ENCODE measurements at places on chromosomes 16 and 17.
A peak's percentile ranks its signal among the peaks of the same experiment; 100 is the strongest.

DNA sequence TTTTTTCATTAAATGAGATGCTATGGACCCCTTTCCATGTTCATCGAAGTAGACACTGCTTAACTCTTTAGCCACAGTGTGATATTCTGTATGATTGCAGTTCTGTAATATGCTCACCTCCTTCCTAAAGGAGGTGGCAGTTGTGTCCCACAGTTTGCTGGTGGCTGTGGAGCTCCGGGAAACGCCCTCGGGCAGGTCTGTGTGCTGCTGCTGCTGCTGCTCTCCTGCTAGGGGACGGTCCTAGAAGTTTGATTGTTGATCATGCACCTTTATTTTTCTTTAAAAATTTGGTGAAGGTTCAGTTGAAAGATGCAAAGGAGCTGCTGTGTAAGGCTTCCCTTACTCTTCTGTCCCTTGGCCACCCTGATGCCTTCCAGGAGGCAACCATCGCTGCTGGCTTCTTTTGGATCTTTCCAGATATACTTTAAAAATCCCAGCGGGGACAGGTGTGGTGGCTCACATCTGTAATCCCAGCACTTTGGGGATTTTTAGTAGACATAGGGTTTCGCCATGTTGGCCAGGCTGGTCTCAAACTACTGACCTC is 8.4 kb upstream of the CLEC18A start:
- DNase-seq = no peak

GRCh38 chr17:19495828-19496528 is 37.7 kb upstream of the SLC47A1 start:
- no peak for DNase-seq

DNA sequence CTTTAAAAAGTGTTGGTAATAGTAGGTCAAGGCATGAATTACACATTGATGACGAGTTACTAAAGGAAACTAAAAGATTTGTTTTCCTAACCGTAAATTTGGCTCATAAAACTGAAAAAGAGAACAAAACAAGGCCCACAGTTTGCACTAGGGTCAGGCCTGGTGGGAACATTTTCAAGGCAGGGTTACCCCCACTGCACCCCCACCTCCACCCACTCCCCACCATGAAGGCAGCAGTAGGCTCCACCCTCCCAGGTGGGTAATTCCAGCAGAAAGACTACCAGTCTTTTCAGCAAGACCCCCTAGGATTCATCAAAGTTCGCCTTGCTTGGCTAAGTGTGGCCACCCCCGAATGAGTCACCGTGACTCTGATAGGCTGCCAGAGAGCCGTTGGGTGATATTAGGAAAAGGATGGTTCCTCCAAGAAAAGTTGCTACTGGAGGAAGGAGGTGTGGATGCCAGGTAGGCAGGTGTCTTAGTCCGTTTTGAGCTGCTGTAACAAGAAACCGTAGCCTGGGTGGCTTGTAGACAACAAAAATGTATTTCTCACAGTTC is 8.6 kb downstream of the DNAAF1 start:
- DNase-seq = no peak

- DNase-seq = no peak
These were observed 62.5 kb downstream of the ABCA8 start for GRCh38 chr17:68892658-68893057.

GRCh38 chr16:7101054-7101453 is 231.6 kb upstream of the RBFOX1 start:
- no peak for DNase-seq

GRCh38 chr17:16989230-16989952 is 17.5 kb upstream of the TNFRSF13B start:
- no peak for DNase-seq

DNA sequence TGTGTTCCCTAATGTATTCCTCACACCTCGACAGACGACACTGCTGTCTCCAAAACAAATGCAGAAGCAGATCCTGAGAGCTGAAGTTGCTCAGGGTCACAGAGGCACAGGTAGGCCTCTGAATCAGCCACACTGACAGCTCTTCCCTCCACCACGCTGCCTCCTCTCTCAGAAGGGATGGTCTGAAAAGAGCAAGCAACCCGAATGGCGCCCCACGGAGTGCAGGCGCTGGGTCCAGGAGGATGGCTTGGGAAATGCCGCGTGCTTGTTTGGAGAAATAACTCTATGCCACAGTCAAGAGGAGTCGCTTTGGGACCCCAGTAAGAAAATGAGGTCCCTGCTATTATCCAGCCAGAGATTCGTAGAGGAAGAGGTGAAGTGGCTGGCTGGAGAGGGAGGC is 15.9 kb downstream of the CYB561 start:
- no peak for DNase-seq

- DNase-seq = no peak
These were observed 105.1 kb downstream of the CHD9 start for GRCh38 chr16:53159781-53160436.

DNA sequence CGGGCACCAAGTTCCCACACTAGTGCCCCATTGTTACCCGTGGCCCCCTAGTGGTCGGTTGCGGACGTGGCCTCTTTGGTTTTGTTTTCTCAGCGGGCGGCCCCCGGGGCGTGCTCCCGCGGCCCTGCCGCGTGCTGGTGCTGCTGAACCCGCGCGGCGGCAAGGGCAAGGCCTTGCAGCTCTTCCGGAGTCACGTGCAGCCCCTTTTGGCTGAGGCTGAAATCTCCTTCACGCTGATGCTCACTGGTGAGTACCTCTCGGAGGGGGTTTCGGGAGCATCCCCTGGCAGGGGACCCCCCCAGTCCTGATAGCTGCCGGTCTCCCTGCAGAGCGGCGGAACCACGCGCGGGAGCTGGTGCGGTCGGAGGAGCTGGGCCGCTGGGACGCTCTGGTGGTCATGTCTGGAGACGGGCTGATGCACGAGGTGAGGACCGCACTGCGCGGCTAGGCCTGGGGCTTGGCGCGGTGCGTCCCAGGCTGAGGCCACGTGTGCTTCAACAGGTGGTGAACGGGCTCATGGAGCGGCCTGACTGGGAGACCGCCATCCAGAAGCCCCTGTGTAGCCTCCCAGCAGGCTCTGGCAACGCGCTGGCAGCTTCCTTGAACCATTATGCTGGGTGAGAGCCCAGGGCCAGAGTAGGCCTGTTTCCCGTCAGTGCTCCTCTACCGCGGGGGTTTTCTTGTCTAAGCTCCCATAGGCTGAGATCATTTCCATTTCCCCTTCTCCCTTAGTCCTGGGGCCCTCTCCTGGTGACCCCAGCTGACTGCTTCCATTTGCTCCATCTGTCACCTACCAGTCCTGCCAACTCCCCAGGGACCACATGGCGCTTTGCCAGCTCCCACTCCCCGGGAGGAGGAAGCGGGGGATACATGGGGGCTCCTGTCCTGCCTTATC is 1.7 kb downstream of the SPHK1 start:
- peak; percentile 92 for DNase-seq

DNA sequence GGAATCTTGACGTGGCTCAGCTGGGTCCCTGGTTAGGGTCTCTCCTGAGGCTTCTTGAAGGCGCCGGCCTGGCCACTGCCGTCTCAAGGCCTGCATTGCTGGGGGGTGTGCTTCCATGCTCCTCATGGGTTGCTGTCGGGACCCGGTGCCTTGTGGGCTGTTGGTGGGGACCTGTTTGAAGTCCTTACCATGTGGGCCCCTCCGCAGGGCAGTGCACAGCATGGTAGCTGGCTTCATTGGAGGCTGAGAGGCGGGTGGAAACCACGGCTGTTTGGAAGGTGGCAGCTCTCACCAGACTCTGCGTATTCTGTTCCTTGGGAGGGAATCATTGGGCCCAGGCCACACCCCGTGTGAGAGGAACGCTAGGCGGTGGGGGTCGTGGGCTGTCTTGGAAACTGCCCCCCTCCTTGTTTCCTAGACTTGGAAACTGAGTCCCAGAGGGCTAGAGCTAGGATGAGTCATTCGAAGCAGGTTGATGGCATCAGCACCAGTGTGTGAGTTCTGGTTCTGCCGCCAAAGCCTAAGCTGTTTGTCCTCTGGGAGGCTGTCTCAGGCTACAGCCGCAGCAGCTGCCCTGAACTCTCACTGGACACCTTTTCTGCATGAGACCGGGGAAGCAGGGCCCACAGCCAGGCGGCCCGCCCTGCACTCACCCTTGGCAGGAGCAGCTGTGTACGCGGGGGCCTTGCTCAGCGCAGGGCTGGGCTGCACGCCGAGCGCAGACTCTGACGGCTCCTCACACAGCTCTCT is 35.2 kb downstream of the ZNF750 start:
- no peak for DNase-seq

DNA sequence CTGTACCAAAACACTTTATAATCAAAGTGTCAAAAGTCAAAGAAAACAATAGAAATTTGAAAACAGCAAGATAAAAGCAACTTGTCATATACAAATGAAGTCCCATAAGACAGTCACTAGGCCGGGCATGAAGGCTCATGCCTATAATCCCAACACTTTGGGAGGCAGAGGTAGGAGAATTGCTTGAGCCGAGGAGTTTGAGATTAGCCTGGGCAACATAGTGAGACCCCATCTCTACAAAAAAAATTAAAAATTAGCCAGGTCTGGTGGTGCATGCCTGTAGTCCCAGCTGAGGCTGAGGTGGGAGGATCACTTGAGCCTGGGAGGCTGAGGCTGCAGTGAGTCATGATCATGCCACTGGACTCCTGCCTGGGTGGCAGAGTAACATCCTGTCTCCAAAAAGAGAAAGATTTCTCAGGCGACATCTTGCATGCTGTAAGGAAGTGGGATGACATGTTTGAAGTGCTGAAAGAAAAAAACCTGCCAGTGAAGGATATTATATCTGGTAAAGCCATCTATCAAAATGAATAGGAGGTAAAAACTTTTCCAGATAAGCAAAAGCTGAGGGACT is 98.7 kb upstream of the NACA2 start:
- DNase-seq = no peak

- no peak for DNase-seq
These were observed 104.0 kb downstream of the MRM1 start for GRCh38 chr17:36705283-36705795.

DNA sequence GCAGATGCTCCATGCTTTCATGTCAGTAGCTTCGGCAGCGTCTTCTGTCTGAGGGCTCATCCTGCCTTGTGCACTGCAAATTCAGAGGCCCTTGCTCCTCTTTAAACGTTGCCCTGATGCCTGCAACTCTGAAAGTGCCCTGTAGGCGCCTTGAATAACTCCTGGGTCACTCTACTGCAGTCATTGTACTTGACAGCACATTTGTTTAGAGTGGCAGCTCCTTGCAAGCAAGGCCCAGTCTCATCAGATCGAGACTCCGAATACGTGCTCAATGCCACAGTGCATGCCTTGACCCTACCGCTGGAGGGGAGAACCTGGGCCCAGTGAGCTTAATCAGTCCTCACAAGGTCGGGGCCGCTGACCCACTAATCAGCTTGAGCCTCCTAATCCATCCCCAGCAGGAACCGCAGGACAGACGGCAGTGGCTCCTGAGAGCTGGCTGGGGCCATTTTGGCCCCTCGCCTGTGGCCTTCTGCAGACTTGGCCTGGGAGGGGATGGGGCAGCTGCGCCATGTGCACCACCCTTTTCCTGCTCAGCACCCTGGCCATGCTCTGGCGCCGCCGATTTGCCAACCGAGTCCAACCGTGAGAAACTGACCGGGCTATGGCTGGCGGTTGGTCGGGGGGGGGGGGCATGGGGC is at the start of gene PRCD:
PRCD (plus strand) TSS at position 414 of the 641 bp plus-strand sequence; CDS start at position 512, 98 bp downstream.
- no peak for DNase-seq

GRCh38 chr16:53465606-53466280 is 31.5 kb downstream of the RBL2 start:
- DNase-seq = no peak

DNA sequence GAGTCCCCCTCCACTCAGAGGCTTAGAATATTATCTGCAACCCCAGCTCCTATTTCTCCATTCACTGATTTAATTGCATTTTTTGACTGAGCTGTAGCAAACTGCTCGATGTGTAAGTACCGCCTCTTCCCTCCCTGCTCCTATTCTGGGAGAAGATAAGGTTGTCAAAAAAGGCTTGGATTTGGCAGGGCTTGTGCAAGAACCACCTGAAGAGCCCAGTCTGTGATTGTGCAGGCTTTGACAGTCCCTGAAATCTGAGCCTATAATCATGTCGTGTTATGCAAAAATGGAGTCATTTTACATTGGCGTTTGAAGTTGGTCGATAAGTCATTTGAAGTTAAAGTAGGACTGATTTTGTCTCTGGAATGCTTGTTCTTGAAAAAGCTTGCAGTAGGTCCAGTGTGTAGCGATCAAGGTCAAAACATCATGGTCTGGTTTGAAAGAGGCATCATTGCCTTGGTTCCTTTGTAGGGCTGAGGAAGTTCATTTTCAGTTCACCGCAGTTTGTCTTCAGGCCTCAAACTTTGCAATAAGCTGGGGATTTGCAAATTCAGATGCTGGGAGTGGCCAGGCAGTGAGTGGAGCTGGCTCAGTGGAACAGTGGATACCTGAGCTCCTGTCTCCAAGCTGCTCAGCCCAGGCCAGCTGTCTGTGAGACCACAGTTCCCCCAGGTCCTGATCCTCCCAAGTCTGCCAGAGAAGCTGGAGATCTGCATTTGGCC is 68.8 kb downstream of the KATNIP start:
- DNase-seq = no peak
